ENCODE measurements at places on chromosomes 7 and 10.

- DNase-seq = no peak
Observed at GRCh38 chr7:90892213-90892612, 296.1 kb downstream of the CDK14 start.

GRCh38 chr7:99958564-99959227 is 17.1 kb downstream of the AZGP1 start:
- no peak for DNase-seq

- no peak for DNase-seq
Observed at GRCh38 chr7:20404320-20404719, 73.6 kb downstream of the ITGB8 start.

- peak; percentile 25 for DNase-seq
Observed at GRCh38 chr10:2938869-2939268, 128.5 kb upstream of the PFKP start.

DNA sequence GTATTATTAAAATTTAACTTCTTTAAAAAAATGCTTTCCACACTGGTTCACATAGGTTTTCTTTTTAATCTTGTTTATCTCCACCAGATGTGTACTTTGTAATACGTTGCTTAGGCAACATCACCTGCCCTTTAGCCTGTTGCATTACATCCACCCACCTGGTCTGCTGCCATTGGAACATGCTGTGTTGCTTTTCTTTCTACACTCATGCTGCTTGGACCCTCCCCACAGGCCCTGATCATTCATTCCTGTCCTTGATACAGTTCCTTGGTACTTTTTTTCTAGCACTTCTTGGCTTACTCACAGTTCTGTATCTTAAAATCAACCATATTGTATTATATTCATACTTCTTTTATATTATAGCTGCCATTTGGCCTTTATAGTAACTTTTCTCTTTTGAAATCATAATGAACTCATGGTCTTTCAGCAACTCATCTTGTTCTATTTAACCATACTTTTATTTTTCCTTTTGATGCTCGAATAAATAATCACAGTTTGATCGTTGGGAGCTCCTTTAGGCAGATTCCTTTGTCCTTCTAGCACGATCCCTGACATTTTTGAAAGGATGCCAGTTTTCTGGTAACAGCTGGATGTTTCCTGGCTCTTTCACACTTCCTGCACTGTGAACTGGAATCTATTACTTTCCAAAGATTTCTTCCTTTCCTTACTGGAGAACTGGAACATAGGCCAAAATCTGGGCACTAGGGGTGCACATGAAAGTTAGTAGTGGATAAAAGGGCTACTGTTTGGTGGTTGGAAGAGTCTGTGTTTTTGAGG is 125.1 kb downstream of the CDK14 start:
- peak; percentile 83 for DNase-seq

GRCh38 chr7:151179287-151179860 is 7.7 kb downstream of the ASB10 start:
- DNase-seq = no peak

- peak; percentile 48 for DNase-seq
Observed at GRCh38 chr7:16918288-16918895, 36.6 kb upstream of the AGR3 start.

- no peak for DNase-seq
Observed at GRCh38 chr7:37504801-37505200, 56.1 kb upstream of the ELMO1 start.

DNA sequence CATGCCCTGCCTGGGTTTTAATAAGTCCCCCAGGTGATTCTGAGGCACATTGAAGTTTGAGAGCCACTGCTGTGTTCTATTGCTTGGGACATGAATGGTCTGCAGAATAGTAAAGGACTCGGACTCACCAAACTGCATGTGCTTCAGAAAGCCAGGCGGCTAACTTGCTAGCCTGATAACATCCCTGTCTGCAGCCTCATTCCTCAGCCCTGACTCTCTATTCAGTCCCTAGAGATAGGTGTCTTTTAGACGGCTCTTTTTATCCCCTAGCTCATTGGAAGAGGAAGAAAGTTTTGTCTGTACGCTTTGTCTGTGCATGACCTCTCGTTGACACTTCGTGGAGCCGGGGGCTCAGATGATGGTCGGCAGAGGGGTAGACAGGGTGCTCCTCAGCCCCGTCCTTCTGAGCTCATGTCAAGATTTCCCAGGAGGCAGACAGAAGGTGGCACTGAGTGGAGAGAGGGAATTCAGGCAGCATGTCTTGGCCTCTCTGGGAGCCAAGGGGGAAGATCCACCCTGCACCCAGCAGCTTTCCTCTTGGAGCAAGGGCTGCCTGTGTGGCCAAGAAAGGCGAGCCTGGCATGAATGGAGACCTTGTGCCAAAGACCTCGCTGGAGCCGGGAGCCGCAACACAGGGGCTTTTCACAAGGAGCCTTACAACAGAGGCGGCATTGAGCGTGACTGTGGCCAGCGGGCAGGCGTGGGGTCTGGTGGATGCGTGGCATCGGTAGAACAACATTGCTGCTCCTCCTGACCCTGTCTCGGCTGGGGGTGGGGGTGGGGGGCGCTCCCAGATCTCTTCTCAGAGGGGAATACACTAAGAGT is 51.1 kb upstream of the PODXL start:
- peak; percentile 45 for DNase-seq

DNA sequence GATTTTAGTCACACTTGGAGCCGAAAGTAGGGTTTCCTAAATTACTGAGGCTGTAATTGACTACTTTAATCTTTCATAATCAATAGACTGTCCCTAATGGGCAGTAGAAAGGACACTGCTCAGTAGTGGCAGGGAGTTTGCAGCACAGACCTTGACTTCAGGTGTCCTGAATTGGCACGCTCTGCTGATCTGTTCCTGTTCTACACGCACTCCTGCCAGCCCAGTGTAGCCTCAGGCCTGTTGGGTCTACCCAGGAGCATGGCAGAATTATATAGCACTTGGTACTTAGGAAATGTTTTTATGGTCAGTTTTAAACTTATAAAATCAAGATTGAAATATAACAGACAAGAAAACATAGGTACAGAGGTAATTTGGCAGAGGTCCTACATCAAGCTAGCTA is 9.0 kb downstream of the EIF4H start:
- no peak for DNase-seq

- DNase-seq = no peak
Observed at GRCh38 chr7:70616821-70617220, 515.1 kb upstream of the GALNT17 start.

DNA sequence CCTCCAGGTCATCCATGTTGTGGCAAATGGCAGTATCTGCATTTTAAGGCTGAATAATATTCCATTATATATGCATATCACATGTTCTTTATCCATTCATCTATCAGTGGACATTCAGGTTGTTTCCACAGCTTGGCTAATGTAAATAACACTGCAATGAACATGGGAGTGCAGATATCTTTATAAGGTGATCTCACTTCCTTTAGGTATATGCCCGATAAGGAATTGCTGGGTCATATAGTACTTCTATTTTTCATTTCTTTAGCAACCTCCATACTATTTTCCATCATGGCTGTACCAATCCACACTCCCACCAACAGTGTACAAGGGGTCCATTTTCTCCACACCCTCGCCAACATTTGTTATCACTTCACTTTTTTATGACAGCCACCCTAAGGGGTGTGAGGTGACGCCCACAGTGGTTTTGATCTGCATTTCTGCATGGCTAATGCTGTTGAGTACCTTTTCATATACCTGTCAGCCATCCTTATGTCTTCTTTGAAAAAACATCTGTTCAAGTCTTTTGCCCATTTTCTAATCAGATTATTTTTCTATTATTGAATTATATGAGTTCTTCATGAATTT is 18.9 kb downstream of the ABI1 start:
- DNase-seq = no peak

DNA sequence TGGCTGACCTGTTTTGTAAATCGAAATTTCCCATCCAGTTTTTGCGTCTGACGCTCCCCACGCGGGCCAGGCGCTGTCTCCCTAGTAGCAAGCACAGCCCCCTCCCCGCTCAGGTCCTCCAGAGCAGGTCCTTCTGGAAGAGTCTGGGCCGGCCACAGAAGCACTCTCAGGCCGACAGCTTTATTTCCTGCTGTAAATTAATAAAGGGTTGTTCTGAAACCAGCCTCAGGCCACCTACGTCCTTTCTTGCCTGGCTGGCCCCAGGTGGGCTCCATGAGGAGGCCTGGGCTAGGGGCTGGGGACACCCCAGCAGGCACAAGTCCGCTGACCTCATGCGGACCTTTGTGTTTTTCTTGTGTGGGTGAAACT is 35.2 kb downstream of the CAMK2B start:
- DNase-seq = no peak

- DNase-seq = peak; percentile 36
Observed at GRCh38 chr7:121872831-121873288, at the start of gene PTPRZ1. Gene PTPRZ1 (plus strand): TSS chr7:121873161. CDS start chr7:121873500, 339 bp downstream.

Measured in fibroblast of skin of back (primary cell).